Activated B cell treated with CpG ODN at 0.5 μM for 24 hours (primary cell): ENCODE measurements at places on chromosomes 4 and X.

DNA sequence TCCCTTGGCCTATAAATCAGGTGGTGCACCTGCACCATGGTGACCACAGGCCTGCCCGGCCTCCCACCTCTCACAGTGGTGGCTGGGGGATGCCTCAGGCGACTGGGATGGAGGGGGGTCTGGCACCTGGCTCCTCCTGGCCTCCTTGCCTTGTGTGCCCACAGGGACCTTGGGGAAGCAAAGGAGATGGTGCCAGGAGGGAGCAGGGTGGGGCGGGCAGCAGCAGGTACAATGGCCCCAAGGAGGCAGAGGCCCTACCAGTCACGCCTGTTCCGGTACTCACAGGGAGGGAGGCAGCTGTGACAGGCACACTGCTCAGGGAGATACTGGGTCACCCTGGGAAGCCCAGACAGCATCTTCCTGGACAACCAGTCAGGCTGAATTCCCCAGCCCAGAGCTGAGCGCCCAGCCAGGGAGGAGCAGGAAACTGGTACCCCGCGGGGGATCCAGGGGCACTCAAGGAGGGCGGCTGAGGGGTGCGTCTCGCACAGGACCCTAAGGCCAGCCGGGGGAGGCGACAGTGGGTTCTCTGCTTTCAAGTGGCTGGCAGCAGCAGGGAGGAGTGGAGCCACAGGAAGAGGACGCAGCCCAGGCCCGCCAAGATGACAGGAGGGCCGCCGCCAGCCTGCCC lies 1.2 kb upstream of the TREX2 start:
- DNase-seq, result no peak

DNA sequence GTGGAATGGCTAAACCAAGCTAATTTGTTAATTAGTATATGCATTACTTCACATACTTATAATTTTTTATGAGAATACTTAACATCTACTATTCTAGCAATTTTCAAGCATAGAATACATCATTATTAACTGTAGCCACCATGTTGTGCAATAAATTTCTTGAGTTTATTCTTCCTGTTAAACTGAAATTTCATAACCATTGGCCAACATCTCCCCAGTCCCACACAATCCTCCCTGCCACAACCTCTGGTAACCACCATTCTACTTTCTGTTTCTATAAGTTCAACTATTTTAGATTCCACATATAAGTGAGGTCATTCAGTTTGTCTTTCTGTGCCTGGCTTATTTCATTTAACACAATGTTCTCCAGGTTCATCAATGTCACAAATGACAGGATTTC lies 208.5 kb downstream of the PPP4R3C start:
- DNase-seq, result no peak

- DNase-seq, result no peak
Measured at GRCh38 chr4:133799717-133800315, 401.8 kb downstream of the PABPC4L start.

GRCh38 chrX:1451251-1451660 lies 1.5 kb downstream of the ASMTL start:
- peak; percentile 13 for DNase-seq

DNA sequence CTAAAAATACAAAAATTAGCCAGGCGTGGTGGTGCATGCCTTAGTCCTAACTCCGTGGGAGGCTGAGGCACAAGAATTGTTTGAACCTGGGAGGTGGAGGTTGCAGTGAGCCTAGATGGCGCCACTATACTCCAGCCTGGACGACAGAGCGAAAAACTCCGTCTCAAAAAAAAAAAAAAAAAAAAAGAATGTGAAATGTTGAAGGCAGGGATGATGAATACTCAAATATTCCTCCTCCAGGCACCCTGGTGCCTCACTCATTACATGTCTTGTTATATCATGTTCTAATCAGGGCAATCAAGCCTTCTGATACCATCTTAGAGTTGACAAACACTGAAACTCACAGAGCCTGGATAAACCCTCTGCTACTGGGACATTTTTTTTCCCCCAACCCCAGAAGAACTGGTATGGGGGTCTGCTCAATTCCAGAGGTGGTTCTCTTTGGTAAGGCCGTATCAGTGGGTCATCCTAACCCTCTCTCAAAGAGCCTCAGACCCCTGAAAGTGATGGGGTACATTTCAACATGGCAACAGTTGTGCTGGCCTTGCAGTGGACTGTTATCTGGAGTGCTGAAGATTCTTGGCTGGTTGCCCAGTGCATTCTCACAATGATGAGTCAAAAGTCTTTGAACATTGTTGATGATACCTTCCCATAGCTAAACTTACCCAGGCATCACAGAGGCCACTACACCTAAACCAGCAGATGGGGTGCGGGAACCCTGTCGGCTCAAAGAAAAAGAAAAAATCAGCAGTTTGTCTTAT lies 2.4 kb upstream of the SH3KBP1 start:
- DNase-seq, result no peak

GRCh38 chrX:134658002-134658759 lies at the start of gene PLAC1:
TSS of gene PLAC1 (minus strand) at chrX:134658471. CDS start at chrX:134566682, 91,789 bp downstream.
- DNase-seq, result no peak

DNA sequence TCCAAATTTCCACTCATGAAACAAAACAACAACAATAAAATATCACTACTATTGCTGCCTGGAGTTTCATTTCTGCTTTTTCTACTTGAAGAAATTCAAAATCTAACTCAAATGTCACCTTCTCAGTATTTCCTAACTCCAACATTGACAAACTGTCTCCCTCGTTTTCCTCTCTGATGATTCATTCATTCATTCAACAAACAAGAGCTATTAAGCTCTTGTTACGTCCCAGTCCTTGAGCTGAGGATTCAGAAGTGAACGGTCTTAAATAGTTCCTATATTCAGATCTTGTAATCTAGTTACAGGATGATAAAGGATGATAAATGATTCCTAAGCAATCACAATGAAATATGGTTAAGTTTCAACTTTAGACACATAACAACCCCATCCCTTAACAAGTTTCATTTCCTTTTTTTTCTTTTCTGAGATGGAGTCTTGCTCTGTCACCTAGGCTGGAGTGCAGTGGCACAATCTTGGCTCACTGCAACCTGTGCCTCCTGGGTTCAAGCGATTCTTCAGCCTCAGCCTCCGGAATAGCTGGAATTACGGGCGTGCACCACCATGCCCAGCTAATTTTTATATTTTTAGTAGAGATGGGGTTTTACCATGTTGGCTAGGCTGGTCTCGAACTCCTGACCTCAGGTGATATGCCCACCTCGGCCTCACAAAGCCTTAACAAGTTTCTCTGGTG lies 1.7 kb downstream of the SLC9B2 start:
- peak; percentile 16 for DNase-seq

GRCh38 chrX:87098477-87098876 lies 419.1 kb upstream of the KLHL4 start:
- DNase-seq, result no peak

GRCh38 chr4:182843808-182844325 lies 73.3 kb downstream of the DCTD start:
- DNase-seq, result no peak

DNA sequence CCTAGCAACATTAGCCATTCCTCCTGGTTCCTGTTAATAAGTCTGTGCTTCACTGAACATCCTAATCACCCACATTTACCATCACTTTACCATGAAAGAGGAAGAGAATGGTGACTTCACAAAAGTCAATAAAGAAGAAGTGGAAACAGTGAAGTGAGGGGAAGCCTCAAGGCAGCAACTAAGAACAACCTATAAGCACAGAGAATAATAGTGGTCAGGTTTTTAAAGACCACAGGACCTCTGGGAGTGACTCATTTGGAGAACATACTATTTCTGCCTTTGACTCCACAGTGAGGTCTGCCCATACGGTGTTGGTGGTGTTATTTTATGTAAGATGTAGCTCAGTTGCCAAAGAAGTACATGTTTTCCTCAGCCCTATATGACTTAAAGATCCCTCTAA lies 86.0 kb upstream of the TET2 start:
- no peak for DNase-seq

DNA sequence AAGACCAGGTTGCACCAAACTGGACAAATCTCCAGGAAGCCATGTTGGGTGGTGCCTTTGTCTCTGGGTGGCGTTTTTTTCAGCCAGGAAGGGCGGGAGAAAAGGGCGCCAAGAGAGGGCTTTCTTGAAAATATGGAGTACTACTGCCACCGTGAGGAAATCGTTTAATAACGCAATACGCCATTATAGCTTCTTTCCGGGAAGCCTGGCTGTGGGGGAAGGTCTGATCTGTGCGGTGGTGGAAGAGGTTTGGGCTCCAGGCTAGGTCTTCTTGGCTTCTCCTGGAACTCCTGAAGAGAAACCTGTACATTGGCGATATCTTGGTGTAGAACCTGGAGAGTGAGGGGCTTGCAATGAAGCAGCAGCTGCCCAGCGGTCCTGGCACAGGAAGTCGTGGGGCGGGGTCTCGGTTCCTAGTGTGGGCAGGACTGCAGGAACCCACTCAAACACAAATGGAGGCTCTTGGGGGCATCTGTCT lies 202.7 kb downstream of the OR13H1 start:
- DNase-seq, result no peak

GRCh38 chr4:136056748-136057147 lies 1475.5 kb downstream of the PCDH18 start:
- DNase-seq, result no peak

DNA sequence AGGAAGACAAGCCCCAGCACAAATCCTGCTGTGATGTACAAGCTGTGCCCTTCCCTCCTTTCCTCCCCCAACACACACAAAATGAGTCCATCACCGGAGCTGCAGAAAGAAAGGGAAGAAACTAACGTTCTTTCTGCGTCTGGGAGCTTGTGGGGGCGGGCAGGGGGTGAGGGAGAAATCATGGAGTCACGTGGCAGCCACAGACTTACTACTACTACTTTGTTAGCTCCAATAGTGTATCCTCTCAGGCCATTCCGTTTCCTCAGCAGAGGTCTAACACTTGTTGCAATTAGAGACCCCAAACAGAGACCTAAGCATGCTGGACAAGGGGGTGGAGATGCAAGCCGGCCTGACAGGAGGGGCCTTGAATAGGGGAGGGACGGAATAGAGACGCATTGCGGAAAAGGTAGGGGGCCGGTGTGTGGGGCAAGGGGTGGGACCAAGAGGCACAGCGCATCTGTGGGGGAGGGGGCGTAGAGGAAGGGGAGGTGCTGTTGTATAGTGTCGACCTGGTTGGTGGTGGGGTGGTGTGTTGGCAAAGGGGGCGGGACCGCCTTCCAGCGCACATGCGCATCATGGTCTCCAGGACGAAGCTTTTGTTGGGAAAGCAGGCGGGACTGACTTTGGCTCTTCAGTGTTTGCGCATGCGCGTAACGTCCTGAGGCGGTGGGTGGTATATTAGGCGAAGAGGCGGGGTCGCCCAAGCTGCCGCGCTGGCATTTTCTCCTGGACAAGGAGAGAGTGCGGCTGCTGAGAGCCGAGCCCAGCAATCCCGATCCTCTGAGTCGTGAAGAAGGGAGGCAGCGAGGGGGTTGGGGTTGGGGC lies at the start of gene MAGED1:
Gene MAGED1, plus strand, starts transcription at position 703 of the 825 bp plus-strand sequence. CDS start 682 bp downstream, outside the sequence.
- DNase-seq, result peak; percentile 58

- no peak for DNase-seq
Measured at GRCh38 chr4:88244816-88245579, 39.4 kb downstream of the PPM1K start.

GRCh38 chrX:136192839-136193414 lies 45.6 kb downstream of the FHL1 start:
- no peak for DNase-seq

- no peak for DNase-seq
Measured at GRCh38 chr4:99062120-99062519, 26.5 kb downstream of the ADH5 start.

DNA sequence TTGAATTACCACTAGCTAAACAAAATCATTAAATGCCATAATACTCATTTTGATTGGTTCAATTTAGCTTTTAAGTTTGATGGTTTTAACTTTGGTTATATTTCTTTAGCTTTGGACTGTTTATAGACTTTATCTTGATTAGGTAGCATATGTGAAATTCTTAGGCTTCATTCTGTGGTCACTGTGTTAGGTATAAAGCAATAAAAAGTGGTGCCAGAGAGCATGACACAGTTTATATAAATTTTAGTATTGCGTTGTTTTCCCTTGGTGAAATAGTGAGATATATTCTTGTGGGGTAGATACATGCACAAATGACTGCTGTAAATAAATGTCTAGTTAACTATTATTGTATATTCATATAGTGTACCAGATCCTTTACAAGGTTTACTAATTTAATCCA lies 474.2 kb upstream of the GRID2 start:
- no peak for DNase-seq

GRCh38 chr4:76984127-76984526 lies 34.6 kb downstream of the SEPTIN11 start:
- DNase-seq, result no peak

- DNase-seq, result no peak
Measured at GRCh38 chr4:130760246-130760645, 1664.3 kb downstream of the C4orf33 start.

DNA sequence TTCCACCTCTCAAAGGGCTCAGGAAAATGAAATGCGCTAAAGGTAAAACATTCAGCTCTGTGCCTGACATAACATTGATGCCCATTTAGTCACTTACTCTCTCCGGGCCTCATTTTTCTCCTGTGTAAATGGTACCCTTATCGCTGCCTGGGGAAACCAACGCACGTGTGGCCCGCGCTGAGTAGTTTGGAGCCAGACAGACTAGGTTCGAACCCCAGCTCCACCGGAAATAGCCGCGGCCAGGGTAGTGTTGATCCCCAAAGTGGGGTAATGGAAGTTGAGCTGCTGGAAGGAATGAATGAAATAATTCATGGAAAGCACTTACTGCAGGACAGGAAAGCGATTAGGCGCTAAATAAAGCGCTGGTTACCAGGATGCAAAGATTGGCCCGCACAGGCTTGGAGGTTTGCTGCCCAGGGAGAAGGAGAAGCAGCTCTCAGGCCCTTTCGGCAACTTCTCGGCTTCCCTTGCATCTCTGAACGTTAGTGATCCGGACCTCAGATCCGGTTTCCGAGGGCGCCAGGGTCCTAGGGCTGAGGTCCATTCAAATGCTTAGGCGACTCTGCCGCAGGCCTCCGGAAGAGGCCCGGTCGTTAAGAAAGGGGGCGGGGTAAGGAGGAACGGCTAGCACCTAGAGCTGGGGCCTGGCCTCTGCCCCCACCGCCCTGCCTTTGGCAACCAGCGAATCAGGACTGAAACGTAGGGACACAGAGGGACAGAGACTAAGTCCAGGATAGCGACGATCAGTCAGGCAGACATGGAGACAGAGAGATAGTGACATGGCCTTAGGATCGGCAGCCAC lies 13.3 kb downstream of the NKX3-2 start:
- DNase-seq, result no peak

DNA sequence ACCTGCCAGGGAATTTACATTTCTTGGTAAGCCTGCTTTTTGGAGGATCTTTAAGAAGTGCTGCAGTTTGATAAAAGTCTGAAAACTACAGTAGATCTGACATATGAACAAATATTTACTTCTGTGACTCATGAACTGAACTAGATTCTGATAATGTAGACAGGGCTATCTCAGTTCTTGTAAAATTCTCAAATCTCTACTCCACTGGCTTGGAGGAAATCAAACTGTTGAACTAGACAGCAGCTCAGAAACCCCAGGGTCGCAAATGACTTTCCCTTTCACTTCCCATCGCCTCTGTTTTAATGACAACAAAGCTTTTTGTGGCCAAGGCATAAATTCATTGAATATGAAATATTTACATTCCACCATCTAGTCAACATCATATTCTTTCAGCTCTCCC lies 15.4 kb upstream of the OCIAD1 start:
- no peak for DNase-seq
